ENCODE measurements at places on chromosomes 6 and 20.

DNA sequence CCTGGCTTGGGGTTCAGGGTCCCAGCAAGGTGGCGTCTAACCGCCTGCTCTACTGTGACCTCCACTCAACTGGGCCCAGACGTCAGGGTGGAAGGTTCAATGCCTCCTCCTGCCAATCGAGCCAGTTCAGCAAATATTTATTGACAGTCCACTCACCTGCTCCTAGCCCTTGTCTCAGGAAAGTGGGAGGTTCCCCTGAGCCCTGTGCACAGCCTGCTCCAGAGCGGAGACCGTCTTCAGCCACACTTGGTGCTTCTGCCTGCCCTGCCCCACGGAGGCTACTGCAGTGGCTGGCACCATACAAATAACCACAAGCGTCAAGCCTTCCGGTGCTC is 6.1 kb downstream of the CCDC167 start:
- no peaks in the 10 kb centered on the region for H3K36me3 ChIP-seq
- no peaks in the 10 kb centered on the region for H3K27me3 ChIP-seq
- no peak for DNase-seq
- peaks cover 94% of the 10 kb centered on the region for H3K4me1 ChIP-seq

GRCh38 chr20:58044286-58044685 is 184.2 kb downstream of the ANKRD60 start:
- H3K27me3 ChIP-seq = no peaks in the 10 kb centered on the region
- no peak overlapping the region for H3K4me3 ChIP-seq
- no peaks in the 10 kb centered on the region for H3K4me1 ChIP-seq
- H3K36me3 ChIP-seq = no peaks in the 10 kb centered on the region

- H3K36me3 ChIP-seq = no peaks in the 10 kb centered on the region
- no peak for DNase-seq
- peaks cover 35% of the 10 kb centered on the region for H3K4me1 ChIP-seq
- no peaks in the 10 kb centered on the region for H3K27me3 ChIP-seq
- no peak overlapping the region for H3K27ac ChIP-seq
- H3K4me3 ChIP-seq = no peak overlapping the region
These were observed 55.9 kb downstream of the RREB1 start for GRCh38 chr6:7163661-7164071.

DNA sequence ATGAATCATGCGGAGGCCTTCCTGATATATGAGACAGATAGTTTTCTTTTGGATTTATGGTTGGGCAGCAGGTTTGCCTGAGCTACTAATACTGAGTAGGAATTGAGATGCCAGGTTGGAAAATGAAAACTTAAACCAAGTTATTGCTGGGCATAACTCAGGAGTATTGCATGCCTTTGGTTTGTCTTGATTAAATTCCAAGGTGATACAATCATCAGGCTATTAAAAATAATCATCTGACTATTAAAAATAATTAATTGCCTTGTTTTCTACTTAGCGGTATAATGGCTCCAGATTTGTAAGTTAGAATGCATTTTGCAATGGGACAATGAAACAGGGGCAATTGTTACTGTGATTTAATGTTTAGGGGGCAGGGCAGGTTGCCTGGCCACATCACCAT is 15.5 kb upstream of the RNF144B start:
- H3K4me3 ChIP-seq = no peak overlapping the region
- no peaks in the 10 kb centered on the region for H3K36me3 ChIP-seq
- no peaks in the 10 kb centered on the region for H3K27me3 ChIP-seq
- H3K4me1 ChIP-seq = no peaks in the 10 kb centered on the region

- DNase-seq = no peak
- H3K4me1 ChIP-seq = no peaks in the 10 kb centered on the region
- no peaks in the 10 kb centered on the region for H3K36me3 ChIP-seq
- no peak overlapping the region for H3K4me3 ChIP-seq
These were observed 144.0 kb upstream of the SLC35B3 start for GRCh38 chr6:8579372-8579771.
